ENCODE measurements at places on chromosomes 3 and 15. TPM values are rescaled to one million over a fixed set of nuclear protein-coding genes. Genes with fewer than 3 reads are reported as not detected.

The FBN1 gene
- 22.3 TPM for total RNA-seq

The THAP10 gene
- total RNA-seq = 1.0 TPM

The LRRK1 gene
- 11.6 TPM for total RNA-seq

The SLC35A5 gene
- total RNA-seq = 74.2 TPM

The NRG4 gene
- total RNA-seq = not detected

The SLC2A2 gene
- not detected for total RNA-seq

The ZNF654 gene
- 17.6 TPM for total RNA-seq

The STARD9 gene
- 9.4 TPM for total RNA-seq

The NTRK3 gene
- total RNA-seq = not detected

The KCNAB1 gene
- 1.0 TPM for total RNA-seq

The GPR62 gene
- not detected for total RNA-seq

The ADGRG7 gene
- not detected for total RNA-seq

The TMEM108 gene
- 1.1 TPM for total RNA-seq

The EFHB gene
- not detected for total RNA-seq

The CA12 gene
- total RNA-seq = 2.7 TPM

The HTR3E gene
- total RNA-seq = not detected

The ZNF660 gene
- total RNA-seq = 1.00 TPM

The SNUPN gene
- 31.6 TPM for total RNA-seq

The CMC1 gene
- total RNA-seq = 7.3 TPM

The ZNF662 gene
- total RNA-seq = 0.33 TPM

The AMT gene
- total RNA-seq = 1.4 TPM

The C3orf49 gene
- total RNA-seq = not detected

The LRRC58 gene
- total RNA-seq = 33.4 TPM

The CDHR4 gene
- not detected for total RNA-seq

The CCDC51 gene
- 20.3 TPM for total RNA-seq

The PAQR9 gene
- not detected for total RNA-seq

The ZNF80 gene
- total RNA-seq = not detected

The NANOGP8 gene
- total RNA-seq = not detected

The LRRC49 gene
- total RNA-seq = 3.9 TPM

The KLF15 gene
- total RNA-seq = 8.8 TPM

The LSMEM2 gene
- total RNA-seq = not detected

The BCHE gene
- 19.6 TPM for total RNA-seq

The SLC35G2 gene
- total RNA-seq = 2.7 TPM

All from melanocyte of skin (primary cell).